ENCODE measurements at places on chromosomes 6 and 20.
A peak's percentile ranks its signal among the peaks of the same experiment; 100 is the strongest.

- DNase-seq = no peak
Measured at GRCh38 chr6:142851601-142852000, 93.4 kb downstream of the HIVEP2 start.

DNA sequence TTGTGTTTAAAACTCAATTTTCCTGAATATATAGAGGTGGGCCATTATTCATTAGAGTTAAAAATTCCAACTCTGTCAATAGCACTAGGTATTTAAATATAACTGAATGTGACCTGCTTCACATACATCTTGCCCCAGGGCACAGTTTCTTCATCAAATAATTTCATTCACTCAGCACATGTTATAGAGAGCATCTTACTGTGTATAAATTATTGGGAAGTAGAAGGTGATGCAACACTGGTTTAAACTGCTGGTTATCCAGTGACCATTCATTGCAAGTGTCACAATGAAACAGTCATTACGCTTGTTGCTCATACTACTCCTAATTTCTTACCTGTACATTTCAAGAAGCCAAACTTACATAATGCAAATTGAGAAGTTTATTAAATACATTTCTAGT is 93.4 kb downstream of the KHDRBS2 start:
- DNase-seq = no peak

- DNase-seq = no peak
Measured at GRCh38 chr6:24642061-24642460, 3.9 kb downstream of the KIAA0319 start.

DNA sequence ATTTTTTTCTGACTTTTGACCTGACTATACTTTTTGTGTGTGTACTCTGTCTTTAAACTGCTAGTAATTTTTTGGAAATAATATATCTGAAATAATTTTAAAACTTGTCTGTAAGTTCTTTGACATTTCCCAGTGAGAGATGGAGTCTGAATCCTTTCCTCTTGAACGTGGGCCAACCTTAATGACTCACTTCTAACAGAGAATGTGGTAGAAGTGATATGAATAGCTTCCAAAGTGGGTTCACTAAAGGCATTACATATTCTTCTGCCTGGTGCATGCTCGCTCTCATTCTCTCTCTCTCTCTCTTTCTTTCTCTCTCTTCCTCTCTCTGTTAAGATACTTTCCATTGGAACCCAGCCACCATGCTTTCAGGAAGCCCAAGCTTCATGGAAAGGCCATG is 108.7 kb upstream of the FERMT1 start:
- DNase-seq = no peak

DNA sequence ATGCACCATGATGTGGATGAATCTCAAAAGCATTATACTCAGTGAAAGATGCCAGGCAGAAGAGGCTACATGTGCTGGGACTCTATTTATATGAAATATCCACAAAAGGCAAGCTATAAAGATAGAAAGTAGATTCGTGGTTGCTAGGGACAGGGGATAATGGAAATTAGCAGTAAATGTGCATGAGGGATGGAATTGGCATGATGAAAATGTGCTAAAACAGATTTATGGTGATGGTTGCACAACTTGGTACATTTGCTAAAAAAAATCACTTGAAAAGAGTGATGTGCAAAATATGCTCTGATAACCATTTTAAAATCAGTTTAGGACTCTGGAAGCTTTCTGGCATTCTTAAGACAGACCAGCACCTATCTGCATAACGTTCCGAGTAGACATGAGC is 61.6 kb downstream of the ALDH8A1 start:
- DNase-seq = no peak

DNA sequence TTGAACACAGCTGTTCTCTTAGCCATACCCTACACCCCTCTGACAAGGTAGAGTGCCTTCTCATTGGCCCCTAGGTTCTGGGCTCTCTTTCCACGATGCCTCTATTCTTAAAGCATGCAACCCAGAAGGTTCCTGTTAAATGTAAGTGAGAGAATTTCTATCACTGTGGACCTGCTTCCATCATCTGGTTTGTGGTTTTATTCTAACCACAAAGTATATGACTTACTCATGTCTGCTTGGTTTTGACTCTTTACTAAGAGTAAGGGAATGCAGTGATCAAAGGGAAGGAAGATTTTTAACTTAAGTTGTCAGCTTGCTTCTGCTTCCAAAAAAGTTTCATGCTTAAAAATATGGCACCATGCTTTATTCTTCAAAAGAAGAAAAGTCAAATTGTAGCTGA is 80.2 kb downstream of the ANKEF1 start:
- no peak for DNase-seq

- no peak for DNase-seq
Measured at GRCh38 chr6:132190097-132190814, 211.0 kb downstream of the MOXD1 start.

DNA sequence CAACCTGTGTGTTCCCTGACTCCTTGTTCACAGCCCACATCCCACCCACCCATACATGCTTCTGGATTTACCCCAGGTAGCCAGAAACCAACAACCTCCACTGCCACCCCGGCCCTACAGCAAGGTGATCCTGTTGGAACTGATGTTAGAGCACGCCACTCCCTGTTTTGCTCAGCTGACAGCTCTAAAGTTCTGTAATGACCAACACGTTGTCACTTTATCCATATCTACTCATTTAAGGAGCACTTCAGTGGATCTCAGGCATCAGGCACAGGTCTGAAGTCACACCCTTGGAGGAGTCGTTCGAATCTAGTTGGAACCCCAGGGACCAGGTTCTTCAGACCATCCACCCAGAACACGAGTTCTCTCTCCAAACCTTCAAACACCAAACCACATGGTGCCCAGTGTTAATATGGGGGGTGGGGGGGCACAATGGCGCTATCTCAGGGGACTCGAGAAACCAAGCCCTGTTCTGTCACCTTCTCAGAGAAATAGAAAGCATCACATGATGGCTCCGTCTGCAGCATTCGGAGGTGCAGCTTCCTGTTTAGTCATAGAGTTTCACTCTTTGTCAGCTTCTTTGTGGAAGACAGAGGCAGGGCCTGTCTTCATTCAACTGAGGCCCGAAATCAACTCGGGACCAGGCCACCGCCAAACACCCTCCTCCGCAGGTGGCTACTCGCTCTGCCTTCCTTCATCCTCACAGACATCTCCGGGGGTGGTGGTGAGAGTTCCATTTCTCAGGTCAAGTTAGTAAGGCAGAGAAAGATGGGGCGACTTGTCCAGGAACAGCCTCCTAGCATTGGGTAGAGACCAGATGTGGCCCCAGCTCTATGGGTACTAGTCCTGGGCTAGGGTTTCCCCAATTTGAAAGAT is 142.2 kb downstream of the NFATC2 start:
- peak; percentile 65 for DNase-seq

GRCh38 chr20:31590717-31591225 is 14.3 kb upstream of the ID1 start:
- DNase-seq = no peak

DNA sequence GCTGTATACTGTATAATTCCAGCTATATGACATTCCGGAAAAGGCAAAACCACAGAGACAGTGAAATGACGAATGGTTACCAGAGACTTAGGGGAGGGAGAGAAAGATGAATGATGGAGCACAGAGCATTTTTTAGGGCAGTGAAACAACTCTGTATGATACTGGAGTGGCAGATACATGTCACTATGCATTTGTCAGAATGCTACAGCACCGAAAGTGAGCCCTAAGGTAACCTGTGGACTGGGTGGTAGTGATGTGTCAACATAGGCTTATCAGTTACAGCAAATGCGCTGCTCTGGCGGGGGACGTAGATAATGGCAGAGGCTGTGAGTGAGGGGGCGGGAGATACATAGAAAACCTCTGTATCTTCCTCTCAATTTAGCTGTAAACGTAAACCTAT is 201.3 kb upstream of the SSTR4 start:
- DNase-seq = no peak

DNA sequence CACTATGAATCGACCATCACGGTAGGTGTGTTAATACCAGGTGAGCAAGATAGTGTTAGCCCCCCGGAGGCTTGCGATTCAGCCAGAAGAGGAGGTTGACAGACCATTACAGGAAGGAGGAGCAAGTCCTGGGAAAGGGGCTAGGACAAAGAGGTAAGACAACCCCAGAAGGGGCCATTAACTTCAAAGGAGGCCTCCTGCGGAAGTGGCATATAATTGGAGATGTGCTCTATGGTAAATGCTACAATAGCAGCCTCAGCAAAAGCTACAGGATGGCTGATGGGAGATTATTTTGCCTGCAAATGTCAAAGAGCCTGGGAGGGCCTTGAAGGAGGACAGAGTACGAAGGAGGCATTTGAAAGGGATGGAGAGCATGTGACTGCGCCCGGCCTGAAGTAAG is 108.6 kb upstream of the CITED2 start:
- DNase-seq = no peak

GRCh38 chr20:46803123-46804020 is 91.3 kb upstream of the EYA2 start:
- DNase-seq = no peak

- DNase-seq = no peak
Measured at GRCh38 chr20:51532577-51533191, 9.8 kb downstream of the NFATC2 start.

DNA sequence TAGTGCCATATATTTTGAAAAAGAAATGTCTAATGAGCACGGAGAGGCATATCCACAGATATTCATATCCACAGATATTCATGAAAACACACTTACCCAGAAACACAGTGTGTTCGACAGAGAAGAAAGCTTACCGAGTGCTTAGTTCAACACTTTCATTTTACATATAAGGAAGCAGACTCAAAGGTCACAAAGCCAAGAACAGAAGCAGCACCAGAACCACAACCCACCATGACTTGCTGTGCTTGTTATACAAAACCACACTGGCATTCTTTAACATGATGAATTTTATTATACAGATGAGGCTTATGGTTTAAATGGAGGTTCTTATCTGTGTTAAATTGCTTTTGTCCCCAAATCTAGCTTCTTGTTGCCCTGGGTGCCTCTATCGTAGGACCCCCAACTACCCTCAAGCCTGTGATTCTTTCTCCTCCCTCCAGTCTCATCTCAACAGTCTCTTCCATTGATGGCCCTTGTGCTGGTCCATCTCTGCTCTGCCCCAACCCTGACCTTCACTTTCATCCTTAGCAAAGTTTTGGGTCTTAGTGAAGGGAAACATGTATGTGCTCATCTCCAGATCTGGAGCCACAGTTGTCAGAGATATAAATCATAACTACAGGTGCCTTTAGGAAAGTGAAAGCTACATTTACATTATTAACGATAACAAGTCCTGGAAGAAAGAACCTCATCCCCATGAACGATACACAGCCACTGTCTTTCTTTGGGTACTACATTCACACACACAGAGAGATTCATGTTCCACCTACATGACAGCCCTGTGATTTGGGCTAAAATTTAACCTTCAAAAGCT is 40.0 kb downstream of the SF3B5 start:
- DNase-seq = no peak

DNA sequence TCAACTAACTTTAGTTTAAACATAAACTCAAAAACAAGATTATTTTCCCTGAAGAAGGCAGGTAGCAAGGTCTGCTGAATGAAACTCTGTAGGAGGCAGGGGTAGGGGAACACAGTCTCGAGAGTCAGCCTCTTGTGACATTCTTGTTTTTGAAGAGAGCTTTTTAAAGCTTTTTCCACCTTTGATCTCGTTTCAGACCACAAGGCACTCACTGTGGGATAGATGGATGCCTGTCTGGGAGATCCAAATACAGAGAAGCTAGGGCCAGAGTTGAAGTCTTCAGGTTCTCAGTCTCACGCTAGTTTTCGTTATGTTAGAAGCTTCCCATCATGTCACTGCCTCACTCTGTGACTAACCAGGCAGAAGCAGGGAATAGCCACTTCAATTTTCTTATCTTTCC is 14.9 kb downstream of the F13A1 start:
- no peak for DNase-seq

DNA sequence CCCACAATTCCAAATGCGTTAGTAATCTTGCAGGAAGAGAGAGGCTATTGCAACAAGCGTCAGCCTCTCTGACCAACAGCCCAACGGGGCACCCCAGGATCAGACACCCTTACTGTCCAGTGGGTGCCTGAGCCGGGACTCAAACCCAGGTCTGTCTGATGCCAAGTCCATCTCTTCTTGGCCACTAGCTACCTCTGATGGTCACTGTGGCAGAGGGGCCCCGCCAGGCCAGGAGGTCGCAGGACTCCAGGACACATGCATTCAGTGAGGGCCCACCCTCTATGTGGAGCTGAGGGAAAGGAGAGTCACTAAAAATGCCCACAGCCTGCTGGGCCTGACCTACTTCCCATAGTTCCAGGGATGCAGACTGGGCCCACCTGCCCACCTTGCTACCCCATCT is 83.3 kb downstream of the PREX1 start:
- no peak for DNase-seq

DNA sequence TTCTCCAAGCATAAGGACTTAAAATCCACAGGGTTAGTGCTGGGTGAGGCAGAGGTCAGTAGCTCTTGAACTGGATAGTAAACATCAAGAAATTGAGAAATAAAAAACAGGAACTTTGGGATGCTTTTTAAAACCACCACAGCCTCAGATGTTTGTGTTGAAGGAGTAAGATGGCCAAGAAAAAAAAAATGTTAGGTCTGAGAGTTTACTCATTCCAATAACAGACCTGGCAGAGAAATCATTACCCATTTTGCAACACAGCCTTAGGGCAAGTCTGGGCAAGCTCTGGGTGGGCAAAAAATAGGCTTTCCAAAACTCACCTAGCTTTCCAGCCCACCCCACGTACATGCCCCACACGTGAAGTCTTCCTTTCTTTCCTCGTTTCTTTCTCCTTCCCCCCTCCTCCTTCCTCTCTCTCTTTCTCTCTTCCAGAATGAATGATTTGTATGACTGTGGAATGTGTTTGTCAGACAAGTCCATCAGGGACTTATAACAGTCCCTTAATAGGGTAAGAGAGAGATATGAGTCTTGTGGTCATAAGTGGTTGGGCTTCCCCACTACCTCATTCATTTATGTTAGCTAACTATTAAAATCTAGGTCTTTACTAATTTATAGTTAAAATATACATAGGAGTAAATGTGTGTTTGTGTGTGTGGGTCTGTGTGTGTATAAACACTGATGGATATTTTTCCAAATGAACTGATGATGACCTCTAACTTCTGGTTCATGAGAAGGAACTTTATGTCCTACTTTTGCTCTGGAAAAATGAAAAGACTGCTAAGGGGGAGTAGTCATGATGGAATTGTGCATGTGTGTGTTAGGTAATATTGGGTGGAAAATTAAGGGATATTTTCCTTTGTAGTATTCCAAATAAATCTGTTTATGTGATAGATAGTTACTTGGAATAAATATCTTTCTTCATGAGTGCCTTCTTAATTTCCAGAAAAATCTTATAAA is 18.0 kb upstream of the DSE start:
- no peak for DNase-seq

Data from activated effector memory CD4-positive, alpha-beta T cell treated with Interleukin-2 at 50 U/mL for 16 hours (primary cell).